ENCODE measurements at places on chromosomes 6 and 20. TPM values are rescaled to one million over a fixed set of nuclear protein-coding genes. Genes with fewer than 3 reads are reported as not detected.

The C20orf96 gene
- 3.3 TPM for total RNA-seq

The ITCH gene
- total RNA-seq, result 44.3 TPM

The SLPI gene
- total RNA-seq, result 1.5 TPM

The RIMS4 gene
- not detected for total RNA-seq

- DNase-seq, result peak; percentile 6
Observed at GRCh38 chr6:154039231-154039842, at the start of gene OPRM1. OPRM1 (plus strand) TSS chr6:154039240; CDS start chr6:154039545, 305 bp downstream.

GRCh38 chr6:55497694-55498093 is 81.3 kb downstream of the HMGCLL1 start:
- no peak for DNase-seq

GRCh38 chr6:6685249-6686040 is 96.9 kb downstream of the LY86 start:
- DNase-seq, result no peak

DNA sequence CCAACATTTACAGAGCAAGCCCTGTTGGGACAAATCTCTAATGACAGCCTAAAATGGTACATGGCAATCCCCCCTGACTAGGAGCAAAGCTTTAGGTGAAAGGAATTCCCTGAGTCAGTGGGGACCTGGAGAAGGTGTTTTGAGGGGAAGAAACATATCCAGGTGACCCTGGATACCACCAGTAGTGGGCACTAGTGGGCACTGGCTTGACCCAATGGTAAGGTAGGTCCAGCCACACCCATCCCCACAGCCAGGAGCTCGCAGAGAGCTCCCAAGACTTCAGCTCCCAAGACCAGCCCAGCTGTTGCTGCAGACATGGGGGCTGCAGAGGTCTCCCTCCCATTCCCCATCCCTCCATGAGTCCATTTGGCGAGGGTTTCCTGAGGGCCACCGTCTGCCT is 19.5 kb downstream of the GRM4 start:
- no peak for DNase-seq

DNA sequence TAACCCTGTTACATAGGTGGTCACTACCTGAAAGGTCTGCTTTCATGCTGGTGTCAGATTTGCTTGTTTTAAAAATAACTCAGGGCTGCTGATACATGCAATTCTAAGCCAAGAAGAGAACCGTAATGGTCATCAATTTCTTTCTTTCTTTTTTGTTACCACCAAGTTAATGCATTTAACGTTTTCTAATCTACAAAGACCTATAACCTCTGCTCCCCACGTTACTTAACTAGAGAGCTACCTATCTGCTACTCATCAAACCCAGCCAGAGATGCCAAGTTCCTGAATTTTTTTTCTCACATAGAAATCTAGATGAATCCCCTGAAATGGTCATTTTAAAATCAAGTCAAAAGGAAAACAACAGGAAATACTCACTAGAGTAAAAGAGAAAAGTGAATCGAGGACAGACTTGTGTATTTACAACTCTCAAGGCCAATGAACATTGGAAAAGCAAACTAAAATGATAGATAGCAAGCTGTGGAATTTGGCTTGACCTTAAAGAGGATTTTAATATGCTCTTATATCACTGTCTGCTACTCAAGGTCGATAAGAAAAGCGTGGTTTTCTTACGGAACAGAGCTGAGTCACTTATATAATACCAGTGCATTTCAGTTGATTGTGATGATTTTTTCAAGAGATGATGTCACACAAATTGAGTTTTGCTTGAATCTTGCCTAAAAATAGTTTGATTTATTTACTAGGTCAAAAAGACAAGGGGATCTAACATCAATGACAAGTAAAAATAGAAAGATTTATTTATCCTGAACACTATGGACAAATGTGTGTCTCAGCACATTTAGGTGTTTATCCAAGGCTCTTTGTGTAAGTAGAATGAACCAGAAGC is 67.9 kb downstream of the SGK1 start:
- DNase-seq, result no peak

DNA sequence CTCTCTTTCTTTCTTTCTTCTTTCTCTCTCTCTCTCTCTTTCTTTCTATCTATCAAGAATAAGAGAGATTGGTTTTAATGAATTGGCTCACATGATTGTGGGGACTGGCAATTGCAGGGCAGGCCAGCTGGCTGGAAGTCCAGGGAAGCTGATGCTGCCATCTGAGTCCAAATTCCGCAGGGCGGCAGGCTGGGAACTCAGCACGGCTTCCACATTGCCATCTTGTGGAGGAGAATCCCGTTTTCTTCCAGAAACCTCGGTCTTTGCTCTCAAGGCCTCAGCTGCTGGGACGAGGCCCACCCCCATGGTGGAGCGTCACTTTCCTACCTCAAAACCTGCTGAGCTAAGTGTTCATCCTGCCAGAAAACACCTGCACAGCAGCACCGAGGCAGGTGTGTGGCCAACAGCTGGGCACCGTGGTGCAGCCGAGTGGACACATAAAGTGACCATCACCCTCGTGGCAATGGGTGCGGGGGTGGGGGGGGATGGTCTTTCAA is 58.8 kb upstream of the SLCO4A1 start:
- no peak for DNase-seq

- no peak for DNase-seq
Observed at GRCh38 chr6:87196275-87196842, 41.0 kb downstream of the ZNF292 start.

DNA sequence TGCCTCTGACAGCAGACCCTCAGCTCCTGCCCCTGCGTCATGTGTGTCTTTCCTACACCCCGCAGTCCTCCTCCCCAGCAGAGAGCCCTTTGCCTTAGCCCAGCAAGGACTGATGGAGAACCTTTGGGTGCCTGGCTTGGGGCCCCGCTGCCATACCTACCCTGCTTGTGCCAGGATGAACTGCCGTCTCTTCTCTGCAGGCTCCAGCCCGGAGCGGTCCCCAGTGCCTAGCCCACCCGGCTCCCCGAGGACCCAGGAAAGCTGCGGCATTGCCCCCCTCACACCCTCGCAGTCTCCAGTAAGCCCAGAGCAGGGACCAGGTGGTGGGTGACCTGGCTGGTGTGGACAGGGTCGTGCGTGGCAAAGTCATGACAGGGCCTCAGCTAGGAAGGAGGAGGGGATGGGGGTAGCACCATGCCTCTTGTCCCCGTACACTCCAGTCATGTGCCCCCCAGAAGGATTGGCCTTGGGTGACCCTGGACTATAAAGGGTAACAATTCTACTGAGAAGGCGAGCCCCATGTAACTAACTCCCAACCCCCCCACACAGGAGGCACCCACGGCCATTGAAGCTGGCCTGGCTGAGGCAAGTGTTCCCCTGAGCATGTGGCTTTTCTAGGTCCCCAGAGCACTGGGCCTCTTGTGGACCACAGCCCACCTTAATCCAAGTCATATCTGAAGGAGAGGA is 8.3 kb downstream of the HSPA12B start:
- no peak for DNase-seq
